ENCODE measurements at places on chromosomes 16 and 17.

DNA sequence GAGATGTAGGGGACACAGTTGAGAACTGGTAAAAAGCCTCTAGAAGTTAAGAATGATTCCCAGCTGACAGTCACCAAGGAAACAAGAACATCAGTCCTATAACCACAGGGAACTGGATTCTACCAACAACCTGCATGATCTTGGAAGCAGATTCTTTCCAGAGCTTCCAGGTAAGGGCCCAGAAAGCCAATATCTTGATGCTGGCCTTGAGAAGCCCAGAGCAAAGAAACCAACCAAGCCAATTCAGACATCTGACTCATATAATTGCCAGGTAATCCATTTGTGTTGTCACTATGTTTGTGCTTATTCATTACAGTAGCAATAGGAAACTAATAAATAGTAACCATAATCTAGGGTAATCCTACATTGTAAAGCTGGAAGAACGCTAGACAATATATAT, 81.6 kb downstream of the CACNG1 start:
- no peak for DNase-seq

DNA sequence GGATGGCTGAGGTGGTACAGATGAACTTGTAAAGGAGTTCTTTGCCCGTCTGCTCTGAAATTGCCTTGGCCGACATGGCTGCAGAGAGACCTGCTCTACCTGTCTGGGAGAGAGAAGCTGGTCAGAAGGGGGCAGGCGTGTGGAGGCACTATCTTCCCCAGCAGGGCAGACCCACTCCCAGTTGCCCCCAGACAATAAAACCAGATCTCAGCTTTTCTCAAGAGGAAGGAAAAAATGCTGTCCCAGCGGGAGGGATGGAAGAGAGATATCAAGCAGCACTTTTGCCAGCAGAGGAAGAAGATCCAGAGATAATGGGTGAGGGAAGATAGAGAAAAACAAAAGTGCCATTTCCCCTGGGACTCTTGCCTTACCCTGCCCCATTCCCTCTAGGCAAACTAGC, 5.0 kb downstream of the ACLY start:
- no peak for DNase-seq

GRCh38 chr17:80116921-80117380, 15.6 kb downstream of the GAA start:
- DNase-seq = no peak

DNA sequence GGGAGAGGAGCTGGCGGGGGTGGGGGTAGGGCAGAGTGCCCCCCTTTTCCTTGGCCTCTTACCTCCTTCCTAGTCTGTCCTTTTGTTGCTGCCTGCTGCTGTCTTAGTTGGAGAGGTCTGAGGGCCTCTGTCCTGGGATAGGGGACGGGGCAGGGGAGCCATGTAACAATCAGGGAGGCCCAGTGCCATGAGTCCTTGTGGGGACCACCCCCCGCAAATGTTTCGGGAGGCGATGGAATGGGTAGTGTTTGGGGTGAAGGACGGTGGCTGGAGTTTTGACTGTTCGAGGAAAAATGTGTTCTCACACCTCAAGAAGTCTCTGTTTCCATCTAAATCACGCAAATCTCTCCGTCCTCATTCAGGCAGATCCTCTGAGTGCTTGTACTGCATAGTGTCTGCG, 99.0 kb downstream of the OR1D5 start:
- no peak for DNase-seq

DNA sequence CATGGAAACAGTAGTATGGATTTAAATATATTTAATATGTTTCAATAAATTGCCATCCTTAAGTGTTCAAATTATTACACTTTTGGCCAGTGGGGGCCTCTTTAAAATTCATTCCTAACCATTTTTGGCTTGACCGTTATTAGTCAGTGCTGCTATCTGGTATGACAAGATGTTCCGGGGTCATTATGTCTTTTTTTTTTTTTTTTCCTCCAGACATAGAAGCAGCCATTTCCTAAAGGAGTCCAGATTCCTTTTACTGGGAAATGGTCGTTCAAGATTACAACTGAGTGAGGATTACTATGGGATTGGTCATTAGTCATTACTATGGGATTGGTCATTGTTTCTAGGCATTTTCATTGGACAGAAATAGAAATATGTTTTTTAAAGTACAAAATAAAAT, 53.4 kb downstream of the NF1 start:
- DNase-seq = no peak

GRCh38 chr17:50214976-50215760, 13.7 kb upstream of the COL1A1 start:
- no peak for DNase-seq

- DNase-seq = no peak
These were observed at the start of gene KRTAP4-8 for GRCh38 chr17:41098042-41098441. Gene KRTAP4-8 (minus strand): TSS chr17:41098142. CDS start chr17:41098084, 58 bp downstream.

- DNase-seq = no peak
These were observed 53.7 kb downstream of the PLD6 start for GRCh38 chr17:17152385-17152784.

DNA sequence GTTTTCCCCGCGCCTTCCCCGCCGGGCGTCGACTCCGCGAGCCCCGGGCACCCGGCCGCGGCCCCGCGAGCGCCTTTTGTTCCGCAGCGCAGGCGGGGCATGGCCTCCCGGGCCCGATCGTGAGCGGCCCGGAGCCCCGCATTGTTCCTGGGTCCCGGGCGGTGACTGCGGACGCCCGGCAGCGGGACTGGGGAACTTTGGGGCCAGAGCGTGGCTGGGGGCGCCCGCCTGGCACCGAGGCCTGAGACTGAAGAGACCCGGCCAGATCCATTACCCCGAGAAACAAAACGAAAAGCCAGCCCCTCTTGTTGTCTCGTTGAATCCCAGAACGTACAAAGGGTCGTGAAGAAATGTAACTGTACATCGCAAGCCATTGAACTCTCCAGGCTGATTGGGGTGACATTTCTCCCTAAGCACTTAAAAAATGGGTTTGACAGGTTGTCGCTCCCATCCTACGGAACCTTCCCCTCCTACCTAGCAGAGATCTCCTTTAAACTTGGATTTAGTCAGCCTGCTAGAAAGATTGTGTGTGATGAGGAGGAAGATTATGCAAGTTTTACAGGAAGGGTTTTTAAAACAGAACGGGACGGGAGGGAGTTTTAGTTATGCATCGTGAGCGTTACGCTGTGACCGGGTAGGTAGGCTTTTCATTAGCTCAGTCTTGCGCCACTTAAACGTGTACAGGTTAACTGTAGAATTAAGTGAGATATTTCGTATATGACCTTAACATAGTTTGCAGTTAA, 825 bp downstream of the METTL9 start:
- DNase-seq = peak; percentile 58

DNA sequence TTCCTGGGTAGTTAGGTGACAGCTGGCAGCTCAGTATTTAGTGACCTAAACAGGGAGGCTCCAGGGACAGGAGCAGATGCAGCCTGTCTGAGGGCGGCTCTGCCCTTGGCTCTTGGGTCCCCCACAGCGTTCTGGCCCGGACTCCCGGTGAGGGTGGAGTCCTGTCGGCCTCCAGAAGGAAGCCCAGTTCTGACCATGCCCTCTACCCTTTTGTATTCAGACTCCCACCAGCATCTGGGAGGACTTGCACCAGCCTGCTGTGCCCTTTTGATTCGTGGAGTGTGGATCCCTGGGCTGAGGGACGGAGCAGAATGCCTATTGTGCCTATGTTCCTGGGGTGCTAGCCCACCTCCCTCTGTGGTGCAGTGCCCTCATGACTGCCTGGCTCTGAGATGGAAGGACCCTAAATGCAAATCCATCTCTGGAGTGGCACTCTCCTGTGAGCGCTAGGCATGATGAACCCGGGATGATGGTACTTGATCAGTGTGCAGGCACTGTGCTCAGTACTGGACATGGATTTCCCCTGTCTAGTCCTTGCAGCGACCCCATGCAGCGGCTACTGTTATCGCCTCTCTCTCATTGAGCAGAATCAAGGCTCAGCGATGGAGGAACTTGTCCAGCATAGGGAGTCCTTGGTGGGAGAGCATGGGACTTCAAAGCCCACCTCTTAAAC, 123.1 kb downstream of the SNX29 start:
- DNase-seq = no peak

DNA sequence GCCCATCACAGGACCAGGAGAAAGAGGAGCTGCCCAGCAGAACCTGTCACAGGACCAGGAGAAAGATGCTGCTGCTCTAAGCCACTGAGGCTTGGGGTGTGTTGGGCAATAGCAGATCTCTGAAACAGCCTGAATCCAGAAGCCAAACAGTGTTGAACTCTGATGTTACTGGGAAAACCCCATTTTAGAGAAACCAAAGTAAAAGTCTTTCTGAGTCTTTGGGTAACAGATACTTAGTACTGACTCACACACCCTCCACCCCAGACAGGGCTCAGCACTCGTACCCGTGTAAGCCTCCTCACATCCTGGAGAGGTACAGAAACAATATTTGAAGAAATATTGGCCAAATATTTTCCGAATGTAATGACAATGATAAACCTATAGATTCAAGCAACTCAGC, 82.8 kb upstream of the GNG13 start:
- DNase-seq = no peak

- no peak for DNase-seq
These were observed 38.9 kb upstream of the NDRG4 start for GRCh38 chr16:58461056-58461455.

- DNase-seq = no peak
These were observed 23.5 kb downstream of the MYO19 start for GRCh38 chr17:36511216-36511615.

DNA sequence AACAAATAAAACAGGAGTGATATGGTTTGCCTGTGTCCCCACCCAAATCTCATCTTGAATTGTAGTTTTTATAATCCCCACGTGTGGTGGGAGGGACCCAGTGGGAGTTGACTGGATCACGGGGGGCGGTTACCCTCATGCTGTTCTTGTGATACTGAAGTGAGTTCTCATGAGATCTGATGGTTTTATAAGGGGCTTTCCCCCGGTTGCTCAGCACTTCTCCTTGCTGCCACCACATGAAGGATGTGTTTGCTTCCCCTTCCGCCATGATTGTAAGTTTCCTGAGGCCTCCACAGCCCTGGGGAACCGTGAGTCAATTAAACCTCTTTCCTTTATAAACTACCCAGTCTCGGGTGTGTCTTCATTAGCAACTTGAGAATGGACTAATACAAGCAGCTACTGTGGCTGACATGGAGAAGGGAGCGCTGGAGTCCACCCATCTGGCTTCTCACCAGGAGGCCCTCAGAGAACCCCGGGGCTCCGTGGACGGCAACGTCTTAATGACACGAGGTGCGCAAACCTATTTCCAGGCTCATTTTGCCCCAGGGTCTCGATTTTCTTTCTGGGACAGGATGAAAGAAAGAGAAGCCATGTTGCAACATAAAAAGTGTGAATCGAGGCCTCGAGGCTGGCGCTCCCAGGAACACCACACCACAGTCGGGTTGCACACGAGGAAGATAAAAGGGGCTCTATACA, 129.5 kb downstream of the DYNLRB2 start:
- DNase-seq = peak; percentile 62

GRCh38 chr16:14029658-14030057, 41.5 kb upstream of the MRTFB start:
- no peak for DNase-seq

- no peak for DNase-seq
These were observed 13.1 kb downstream of the DNAI2 start for GRCh38 chr17:74287031-74287602.

- no peak for DNase-seq
These were observed 5.0 kb upstream of the KANSL1 start for GRCh38 chr17:46198233-46198632.

DNA sequence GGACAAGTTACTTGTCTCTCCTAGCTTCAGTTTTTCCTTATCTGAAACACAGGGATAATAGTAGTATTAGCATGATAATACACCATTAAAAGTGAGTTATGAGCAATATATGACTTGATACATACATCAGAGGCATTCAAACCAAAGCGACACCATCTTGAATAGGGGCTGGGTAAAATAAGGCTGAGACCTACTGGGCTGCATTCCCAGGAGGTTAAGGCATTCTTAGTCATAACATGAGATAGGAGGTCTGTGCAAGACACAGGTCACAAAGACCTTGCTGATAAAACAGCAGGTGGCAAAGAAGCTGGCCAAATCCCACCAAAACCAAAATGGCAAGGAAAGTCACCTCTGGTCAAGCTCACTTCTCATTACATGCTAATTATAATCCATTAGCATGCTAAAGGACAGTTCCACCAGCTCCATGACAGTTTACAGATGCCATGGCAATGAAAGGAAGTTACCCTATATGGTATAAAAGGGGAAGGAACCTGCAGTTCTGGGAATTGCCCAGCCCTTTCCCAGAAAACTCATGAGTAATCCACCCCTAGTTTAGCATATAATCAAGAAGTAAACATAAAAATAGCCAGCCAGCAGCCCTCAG, 37.2 kb upstream of the HS3ST3A1 start:
- peak; percentile 73 for DNase-seq

DNA sequence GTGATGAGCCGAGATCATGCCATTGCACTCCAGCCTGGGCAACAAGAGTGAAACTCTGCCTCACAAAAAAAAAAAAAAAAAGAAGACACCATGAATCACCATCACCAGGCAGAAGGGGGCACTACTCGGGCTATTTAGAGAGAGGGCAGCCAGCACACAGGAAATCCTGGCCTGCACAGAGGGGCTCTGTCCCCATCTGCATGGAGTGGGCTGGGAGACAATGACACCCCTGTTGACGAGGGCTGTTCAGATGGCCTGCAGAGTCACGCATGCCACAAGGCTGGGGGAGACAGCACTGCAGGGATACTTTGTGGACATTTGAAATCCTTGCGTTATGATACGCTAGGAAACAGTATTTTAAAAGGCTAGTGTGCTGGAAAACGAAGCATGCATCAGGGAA, 48.3 kb downstream of the CUEDC1 start:
- peak; percentile 23 for DNase-seq

DNA sequence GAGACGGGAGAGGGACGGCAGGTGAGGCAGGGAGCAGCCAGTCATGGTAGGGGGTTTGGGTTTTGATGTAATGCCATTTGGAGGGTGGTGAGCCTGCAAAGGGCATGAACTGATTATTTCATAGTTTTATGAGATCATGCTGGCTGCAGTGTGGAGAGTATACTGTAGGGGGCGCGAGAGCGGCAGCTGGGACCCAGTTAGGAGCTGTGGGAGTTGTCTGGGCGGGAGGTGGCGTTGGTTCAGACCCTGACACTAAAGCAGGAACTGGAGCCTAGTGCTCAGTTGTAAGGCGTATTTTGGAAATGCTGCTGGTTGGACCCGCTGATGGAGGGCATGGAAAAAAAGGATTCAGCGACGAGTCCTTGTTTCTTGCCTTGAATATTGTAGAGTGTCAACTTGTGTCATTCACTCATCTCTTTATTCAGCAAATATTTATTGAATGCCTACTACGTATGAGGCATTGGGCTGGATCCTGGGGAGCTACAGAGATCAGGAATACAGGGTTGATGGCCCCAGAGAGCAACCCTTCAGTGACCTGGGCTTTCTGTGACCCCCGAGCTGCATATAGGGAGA, 23.7 kb upstream of the KDM8 start:
- DNase-seq = peak; percentile 91

- no peak for DNase-seq
These were observed 103.9 kb upstream of the SEC14L1 start for GRCh38 chr17:77036841-77037381.

GRCh38 chr16:86145669-86146068, 246.7 kb downstream of the IRF8 start:
- no peak for DNase-seq

- no peak for DNase-seq
These were observed 228.1 kb downstream of the NTN1 start for GRCh38 chr17:9249245-9249953.

All from suppressor macrophage treated with lipopolysaccharide for 4 hours (primary cell).